Posterior cingulate gyrus (tissue), 11 donors: ENCODE measurements at places on chromosomes 12 and 14.

DNA sequence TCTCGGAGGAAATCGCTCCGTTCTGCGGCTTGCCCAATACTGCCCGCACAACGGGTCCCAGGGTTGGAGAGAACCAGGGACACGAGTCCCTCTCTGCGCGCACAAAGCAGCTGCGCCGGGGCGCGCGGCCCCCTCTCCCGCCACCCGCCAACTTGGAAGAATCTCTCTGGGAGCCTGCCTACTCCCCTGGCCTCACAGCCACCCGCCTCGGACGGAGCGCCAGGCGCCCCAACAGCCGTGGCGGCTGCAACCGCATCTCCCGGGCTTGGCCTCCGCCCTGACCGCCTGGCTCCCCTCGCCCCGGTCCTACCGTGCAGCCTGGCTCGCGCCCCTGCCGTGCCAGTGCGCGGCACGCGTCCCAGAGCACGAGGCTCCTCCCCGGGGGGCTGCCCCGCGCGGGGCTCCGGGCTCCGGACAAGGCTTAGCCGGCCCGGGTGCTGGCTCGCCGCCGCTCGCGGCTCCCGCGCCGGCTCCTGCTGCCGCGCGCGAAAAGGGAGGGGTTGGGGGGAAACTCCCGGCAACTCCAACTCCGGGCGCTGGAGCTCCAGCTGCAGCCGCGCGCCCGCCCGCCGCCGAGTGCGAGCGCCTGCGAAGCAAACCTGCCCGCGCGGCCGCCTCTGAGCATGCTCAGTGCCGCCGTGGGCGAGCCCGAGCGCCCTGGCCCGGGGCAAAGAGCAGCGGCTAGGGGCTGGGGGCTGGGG lies at the start of gene STXBP6:
Gene STXBP6 (minus strand): TSS at position 580 of the 701 bp plus-strand sequence. CDS start 75,329 bp downstream, outside the sequence.
- DNase-seq = peak; percentile 94

DNA sequence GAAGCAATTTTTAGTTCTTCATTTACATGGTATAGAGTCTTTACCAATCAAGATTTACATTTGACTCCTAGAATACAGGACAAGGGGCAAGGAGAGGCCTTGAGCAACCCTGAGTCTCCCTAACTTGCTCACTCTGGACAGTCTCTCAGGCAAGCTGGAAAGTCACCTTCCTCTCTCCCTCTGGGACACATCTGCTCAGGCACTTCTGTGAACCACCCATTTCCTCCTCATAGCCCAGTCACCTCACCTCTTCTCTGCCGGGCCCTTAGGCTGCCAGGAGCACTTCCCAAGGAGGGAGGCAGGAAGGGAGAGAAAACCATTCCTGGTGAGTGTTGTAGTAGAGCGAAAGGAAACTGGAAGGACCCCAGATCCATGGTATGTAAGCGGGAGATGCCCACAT lies 202.8 kb downstream of the TTC7B start:
- no peak for DNase-seq

DNA sequence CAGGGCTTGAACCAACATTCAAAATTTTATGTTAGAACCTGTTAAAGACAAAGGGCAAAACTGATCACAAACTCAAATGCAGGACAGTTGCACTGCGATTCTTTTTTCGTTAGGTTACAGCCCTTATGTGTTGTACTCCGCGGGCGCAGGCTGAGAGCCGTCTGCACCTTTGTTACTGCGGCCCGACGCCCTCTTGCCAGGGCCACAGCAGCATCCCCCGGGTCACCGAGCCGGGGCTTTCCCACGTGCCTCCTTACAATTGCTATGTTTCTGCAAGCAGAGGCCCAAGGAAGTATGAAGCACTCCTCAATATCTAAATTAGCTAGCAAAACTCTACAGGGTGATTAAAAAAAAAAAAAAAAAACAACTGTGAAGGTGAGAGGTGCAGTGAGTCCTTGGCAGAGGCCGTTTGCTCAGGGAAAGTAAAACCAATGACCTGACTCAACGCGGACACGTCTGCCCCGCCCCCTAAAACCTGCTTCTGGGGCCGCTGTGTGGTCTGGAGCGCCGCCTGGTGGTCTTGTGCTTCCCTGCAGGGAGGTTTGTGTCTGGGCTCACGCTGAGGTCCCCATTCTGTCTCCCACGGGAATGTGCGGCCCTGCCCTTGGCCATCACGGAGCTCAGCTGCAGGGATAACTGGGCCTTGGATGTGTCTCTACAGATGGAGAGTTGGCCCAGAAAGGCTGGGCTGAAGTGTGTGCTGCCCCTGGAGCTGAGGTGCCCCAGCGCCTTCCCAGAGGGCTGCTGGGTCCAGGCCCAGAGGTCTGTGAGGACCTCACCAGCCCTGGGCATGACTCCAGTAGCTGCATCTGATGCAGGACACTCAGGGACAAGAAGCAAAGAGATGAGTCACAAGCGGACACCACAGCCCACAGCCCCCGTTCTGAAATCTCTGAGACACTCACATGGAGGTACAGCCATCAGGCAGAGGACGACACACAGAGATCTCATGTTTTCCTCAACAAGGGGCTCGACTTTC lies 418.5 kb downstream of the TMEM121 start:
- no peak for DNase-seq

- no peak for DNase-seq
Measured at GRCh38 chr14:99644723-99645544, at the start of gene HHIPL1. Gene HHIPL1, plus strand, starts transcription at chr14:99645129. Its CDS starts 79 bp downstream, at chr14:99645208.

- DNase-seq = no peak
Measured at GRCh38 chr14:101917413-101918017, 46.9 kb upstream of the DYNC1H1 start.

DNA sequence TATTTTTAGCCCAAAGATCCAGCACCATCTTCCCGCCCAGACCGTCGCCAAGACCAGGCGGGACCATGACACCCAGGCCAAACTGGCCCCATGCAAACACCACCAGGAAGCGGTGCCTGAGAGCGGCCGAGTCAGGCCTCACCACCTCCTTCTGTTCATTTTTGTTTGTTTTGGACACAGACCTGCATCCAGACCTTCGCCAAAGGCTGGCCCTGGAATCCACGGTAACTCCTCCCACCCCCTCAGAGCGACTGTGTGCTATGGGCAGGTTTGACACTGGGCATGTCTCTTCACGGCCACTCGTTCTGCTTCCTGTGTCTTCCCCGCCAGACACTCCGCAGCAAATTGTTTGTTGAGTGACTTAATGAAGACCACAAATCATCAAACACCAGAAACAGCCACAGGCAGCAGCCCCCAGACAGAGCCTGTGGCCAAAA lies 47.1 kb downstream of the NCOR2 start:
- no peak for DNase-seq

DNA sequence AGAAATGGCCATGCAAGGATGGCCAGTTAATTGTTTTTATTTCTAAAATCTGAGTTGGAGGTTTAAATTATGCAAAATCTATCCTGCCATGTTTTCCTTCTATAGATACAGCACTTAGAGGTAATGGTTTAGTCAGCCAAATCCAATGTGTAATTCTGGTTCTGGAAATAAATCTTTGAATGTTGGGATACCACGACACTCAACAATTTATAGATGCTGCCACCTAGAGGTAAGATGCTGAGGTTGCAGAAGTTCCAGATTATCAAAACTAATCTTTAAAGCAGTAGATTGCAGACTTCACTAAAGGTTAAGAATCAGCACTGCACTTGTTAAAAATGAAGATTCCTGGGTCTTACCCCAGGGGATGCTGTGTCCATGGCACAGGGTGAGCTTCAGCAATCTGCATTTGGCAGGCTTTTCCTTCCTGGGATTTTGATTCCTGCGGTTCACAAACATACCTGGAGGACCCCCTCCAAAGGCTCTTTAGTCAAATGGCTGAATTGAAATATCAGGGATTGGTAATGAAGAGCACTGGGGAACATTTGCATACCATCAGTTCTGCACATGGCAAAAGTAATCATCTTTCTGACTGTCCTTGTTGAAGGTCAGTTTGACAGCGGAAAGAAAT lies 53.4 kb upstream of the ANO4 start:
- DNase-seq = no peak
